ENCODE measurements at places on chromosomes 12 and 14.

GRCh38 chr12:29232086-29232485 is 83.0 kb downstream of the FAR2 start:
- DNase-seq = no peak

- DNase-seq = no peak
These were observed 774 bp upstream of the MANSC4 start for GRCh38 chr12:27780612-27781408.

- DNase-seq = no peak
These were observed 121.3 kb upstream of the SCAF11 start for GRCh38 chr12:46111715-46112114.

GRCh38 chr12:11663130-11663529 is 13.7 kb downstream of the ETV6 start:
- no peak for DNase-seq

- no peak for DNase-seq
These were observed 58.9 kb upstream of the EEA1 start for GRCh38 chr12:92987846-92988621.

DNA sequence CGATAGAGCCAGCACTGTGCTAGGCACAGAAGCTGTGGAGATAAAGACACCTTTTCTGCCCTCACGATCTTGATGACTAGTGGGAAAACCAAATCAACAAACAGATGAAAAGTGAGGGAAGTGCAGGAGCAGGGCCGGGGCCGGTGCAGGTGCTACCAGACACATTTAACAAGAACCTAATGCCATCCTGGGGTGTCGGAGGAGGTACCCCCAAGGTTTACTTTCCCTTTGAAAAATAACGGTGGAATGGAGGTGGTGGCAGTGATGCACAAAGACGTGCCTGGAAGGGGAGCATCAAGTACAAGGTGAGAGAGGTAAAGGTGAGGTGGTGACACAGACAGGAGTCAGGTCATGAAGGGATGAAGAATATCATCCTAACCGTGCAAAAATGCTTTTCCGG is 22.1 kb downstream of the SLC6A13 start:
- DNase-seq = no peak

DNA sequence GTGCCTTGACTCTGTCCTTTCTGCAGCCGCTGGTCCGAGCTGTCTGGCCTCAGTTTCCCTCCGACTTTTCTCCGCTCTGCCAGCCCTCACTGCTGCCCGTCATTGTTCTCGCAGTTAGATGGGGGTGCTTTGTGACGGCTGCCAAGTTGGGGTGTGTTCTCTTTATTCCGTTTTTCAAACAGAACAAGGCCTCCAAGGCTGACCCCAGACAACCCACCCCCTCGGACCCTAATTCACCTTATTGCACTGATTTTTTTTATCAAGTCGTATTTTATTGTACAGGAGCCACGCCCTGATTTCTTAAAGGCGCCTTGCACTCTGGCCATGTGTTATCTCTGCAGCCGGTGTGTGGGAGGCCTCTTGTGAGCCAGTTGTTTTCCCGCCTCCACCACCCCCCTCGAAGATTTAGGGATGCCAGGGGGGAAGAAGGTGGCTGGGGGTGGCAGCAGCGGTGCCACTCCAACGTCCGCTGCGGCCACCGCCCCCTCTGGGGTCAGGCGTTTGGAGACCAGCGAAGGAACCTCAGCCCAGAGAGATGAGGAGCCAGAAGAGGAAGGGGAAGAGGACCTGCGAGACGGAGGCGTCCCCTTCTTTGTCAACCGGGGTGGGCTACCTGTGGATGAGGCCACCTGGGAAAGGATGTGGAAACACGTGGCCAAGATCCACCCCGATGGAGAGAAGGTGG is 1.3 kb downstream of the VASH1 start:
- no peak for DNase-seq

DNA sequence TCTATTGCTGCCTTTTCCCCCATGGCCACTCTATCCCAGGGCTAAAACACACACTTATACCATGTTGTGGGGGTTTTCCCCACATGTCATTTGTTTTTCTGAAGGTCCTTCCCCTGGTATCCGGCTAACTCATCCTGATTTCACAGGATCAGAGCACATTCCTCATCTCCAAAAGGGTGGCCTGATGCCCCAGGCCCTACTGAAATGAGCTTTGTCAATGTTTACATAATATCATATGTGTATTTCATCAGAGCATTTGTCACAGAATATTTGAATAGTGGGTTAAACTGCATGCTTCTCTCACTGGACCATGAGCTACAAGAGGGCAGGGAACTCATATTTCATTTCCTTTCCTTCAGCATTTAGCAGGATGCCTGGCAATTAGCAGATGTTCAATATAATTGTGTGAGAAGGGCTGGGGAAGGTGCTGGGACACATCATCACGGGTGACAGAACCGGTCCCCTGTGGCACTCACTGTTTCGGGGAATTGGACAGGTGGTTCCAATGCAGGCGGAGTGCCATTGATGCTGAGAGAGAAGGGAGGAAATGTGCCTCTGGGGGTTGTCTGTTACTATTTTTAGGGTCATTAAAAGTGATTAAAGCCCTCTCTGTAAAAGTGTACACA is 26.8 kb downstream of the EMP1 start:
- DNase-seq = peak; percentile 82

GRCh38 chr14:92850492-92850891 is 56.4 kb downstream of the GOLGA5 start:
- peak; percentile 14 for DNase-seq

DNA sequence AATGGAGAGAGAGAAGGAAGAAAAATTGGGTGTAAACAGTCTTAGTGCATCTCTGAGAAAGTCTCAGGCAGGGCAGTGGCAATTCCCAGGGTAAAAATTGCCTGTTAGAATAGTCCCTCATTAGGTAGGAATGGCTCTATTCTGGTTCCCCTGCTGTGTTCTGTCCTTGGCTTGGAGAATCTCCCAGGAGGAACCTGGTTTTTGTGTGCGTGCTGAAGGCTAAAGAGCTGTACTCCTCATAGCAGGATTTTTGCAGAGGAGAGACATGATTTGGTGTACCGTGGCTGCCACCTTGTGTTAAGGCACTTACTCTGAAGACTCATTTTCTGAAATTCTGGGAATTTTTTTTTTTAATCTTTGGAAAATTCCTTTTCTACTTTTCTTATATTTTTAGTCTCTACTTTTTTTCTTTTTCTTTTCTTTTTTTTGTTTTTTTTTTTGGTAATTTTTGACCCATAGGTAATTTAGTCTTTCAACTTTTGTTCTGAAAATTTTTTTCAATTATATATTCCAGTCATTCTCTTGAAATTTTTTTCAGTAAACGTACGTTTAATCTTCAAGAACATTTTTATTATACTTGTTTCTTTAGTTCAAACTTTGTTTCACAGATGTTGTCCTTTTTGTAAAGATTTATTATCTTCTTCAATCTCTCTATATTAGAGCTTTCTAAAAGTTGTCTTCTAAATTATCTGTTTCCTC is 63.8 kb downstream of the FBXO33 start:
- peak; percentile 49 for DNase-seq

- no peak for DNase-seq
These were observed 5.5 kb upstream of the NXPH4 start for GRCh38 chr12:57210926-57211692.

GRCh38 chr12:27635349-27635972 is 60.8 kb upstream of the REP15 start:
- no peak for DNase-seq

GRCh38 chr12:48050174-48050573 is 45.9 kb upstream of the COL2A1 start:
- no peak for DNase-seq

- DNase-seq = no peak
These were observed 220.6 kb upstream of the OR4E1 start for GRCh38 chr14:21894003-21894897.

GRCh38 chr14:89484051-89484844 is 67.2 kb upstream of the FOXN3 start:
- DNase-seq = no peak

GRCh38 chr14:99346470-99347080 is 74.6 kb upstream of the BCL11B start:
- no peak for DNase-seq

GRCh38 chr14:64758691-64759554 is 54.7 kb downstream of the PLEKHG3 start:
- peak; percentile 60 for DNase-seq

GRCh38 chr12:23887055-23887835 is 62.2 kb downstream of the SOX5 start:
- no peak for DNase-seq

- no peak for DNase-seq
These were observed 6.3 kb upstream of the HOXC4 start for GRCh38 chr12:54047160-54047963.

- peak; percentile 99 for DNase-seq
These were observed 244.4 kb downstream of the ZFP36L1 start for GRCh38 chr14:68548194-68549076.

- no peak for DNase-seq
These were observed 52.1 kb downstream of the TSPAN11 start for GRCh38 chr12:30978639-30979038.

DNA sequence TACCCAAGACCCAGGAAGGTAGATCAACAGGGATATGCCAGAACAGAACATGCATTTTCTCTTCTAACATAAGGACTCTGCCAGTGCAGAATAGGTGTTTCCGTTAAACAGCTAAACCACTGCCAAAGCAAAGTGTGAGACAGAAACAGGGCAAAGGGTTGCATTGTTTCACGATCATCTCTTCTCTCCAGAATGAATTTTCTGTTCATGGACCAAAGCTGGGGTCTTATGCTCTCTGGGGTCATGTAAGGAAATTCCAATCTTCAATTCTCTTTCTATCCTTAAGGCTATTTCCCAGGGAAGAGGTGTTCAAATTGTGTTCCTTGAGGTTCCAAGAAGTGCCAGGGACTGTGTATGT is 10.9 kb downstream of the PSMB5 start:
- no peak for DNase-seq

GRCh38 chr14:90733139-90733808 is 83.0 kb downstream of the TTC7B start:
- no peak for DNase-seq

DNA sequence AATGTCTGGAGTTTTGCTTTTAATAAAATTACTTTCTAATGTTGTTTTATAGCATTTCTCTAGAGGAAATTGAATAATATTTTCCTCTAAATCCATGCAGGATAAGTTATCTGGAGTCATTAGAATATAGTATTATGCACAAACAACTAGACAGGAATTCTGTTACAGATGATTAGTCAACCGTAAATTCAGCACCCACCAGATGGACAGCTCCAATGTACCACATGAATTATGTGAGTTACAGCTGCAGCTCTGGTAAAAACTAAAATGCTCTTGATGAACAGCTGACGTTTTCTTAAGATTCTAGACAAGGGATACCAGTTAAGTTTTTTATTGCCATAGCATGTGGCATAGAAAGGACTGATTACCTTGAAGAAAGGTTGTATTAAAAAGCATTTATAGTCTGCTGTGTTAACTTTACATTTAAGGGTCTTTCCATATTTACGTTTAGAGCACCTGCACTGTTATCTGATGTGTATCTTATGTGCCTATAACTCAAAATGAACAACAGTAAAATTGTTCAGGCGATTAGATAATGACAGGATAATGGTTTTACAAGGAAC is 321.4 kb upstream of the LRFN5 start:
- DNase-seq = no peak

DNA sequence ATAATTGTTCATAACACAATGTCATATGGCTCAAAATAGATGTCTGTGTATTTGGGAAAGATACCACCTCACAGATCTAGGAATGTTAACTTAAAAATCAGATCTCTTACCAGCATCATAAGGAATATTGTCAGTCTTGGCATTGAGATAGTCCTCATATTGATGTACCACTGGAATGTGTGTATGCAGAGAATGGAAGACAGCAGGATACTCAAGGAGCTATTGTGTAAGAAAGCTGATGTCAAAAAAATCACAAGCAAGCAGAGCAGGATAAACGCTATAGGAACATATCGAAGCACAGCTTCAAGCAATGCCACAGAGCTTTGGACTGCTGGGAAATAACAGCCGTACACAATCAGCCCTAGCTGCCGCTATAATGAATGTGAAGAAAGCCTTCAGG is 45.1 kb upstream of the GRIN2B start:
- no peak for DNase-seq

DNA sequence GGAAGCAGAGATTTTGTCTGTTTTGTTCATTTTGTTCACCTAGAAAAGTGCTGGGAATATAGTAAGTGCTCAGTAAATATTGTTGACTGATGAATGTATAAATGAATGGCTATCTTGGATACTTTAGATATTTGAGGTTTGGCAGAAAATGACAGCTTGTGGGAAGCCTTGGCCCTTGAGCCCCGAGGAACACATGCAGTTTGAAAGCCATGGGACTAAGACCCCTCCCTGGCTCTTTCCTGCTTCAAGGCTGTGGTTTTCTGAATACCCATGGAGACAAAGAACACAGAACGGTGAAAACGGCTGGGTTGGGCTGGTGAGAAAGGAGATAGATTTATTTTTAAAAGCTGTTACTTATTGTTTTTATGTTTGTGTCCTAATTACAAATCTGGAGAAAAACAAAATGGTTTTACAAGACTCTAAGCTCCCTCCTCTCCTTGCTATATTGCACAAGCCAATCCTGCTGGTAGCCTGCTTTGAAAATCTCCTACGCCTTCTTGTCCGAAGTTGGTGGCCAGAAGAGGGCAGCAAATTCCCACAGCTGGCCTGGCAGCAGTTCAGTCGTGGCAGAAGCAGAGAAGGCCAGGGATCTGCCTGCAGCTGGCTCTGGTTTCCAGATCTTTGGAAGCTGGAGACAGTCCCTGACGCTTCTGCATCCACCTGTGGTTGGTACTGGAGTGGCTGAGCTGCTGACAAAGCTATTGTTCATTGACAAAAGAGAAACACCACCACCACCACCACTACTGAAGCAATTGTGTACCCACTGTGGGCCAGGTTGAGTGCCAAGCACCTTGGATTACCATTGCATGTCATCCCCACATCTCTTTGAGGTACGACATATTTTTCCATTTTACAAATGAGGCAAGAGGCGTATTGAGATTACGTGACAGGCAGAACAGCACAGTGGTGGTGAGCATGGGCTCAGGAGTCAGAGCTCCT is 5.2 kb upstream of the KRT85 start:
- DNase-seq = peak; percentile 73

- no peak for DNase-seq
These were observed 44.8 kb downstream of the RHOJ start for GRCh38 chr14:63249092-63249491.

- no peak for DNase-seq
These were observed 118.8 kb upstream of the DIO3 start for GRCh38 chr14:101442451-101442850.

DNA sequence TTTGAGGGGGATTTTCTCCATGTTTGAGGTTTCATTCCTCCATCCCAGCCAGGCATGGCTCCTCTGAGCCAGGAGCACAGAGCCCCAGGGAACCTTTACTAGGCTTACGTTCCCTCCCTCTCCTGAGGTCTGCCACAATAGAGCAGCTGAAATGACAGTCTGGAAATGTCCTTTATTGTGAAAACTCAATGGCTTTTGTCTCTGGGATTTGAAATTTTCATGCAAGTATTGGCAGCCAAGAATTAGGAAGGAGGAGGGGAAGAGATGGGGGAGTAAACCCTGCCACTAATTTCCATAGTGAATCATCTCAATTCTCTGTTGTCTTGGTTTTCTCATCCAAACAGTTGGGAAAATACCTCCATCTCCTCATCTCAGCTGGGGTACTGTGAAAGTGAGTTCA is 2.6 kb upstream of the PLEKHG3 start:
- DNase-seq = no peak

- DNase-seq = no peak
These were observed 33.0 kb downstream of the P2RX2 start for GRCh38 chr12:132651444-132652100.

- DNase-seq = no peak
These were observed 83.2 kb downstream of the EML1 start for GRCh38 chr14:99876406-99876805.

Measured in GM04504 (cell line).